ENCODE measurements at places on chromosomes 11 and 22.
A peak's percentile ranks its signal among the peaks of the same experiment; 100 is the strongest.

GRCh38 chr11:107957109-107957588 is 28.9 kb downstream of the RAB39A start:
- no peak for DNase-seq

- peak; percentile 49 for DNase-seq
Observed at GRCh38 chr11:65439331-65440181, 17.0 kb downstream of the NEAT1 start.

- no peak for DNase-seq
Observed at GRCh38 chr11:45527898-45528297, 137.5 kb downstream of the CHST1 start.

GRCh38 chr11:68938816-68939582 is 35.3 kb downstream of the IGHMBP2 start:
- DNase-seq, result no peak

GRCh38 chr11:8241373-8242117 is 22.1 kb downstream of the LMO1 start:
- no peak for DNase-seq

DNA sequence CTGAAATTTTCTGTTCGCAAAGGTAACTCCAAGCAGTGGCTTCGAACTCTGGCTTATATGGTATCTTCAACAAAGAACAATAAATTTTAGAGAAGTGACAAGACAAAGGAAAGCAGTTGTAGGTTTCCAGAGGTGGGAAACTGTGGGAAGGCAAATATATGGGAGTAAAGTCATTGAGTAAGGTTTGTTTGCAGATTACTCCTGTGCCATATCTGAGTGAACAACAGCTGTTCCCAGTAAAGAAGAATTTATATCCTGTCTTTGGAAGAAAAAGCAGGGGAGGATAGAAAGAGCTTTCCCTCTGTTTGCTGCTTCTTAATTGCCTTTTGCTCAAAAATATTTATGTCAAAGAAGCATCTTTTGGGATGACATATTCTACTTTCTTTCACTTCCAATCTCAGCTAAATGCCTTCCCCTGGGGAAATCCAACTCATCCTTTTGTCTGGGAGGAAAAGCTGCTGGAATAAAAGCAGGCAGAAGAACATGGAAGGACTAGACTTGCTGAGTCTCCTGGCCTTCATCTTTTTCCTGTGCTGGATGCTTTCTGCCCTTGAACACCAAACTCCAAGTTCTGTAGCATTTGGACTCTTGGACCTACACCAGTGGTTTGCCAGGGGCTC is 10.4 kb upstream of the RCN1 start:
- DNase-seq, result no peak

DNA sequence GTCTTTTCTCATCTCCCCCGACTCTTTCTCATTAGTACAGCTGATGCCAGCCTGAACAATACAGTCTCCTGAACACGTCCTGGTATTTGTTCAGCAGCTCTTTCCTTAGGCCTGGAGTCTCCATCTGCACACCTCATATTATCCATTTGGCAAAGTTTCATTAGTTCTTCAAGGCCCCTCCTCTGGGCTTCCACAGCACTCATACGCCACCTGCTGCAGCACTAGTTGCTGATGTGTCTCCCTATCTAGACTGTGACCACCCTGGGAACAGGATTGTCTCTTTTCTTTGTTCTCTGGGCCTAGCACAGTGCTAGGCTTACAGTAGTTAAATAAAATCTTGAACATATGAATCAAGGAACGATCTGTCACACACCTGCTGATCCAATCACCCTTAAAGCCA is 17.2 kb downstream of the DCHS1 start:
- no peak for DNase-seq

DNA sequence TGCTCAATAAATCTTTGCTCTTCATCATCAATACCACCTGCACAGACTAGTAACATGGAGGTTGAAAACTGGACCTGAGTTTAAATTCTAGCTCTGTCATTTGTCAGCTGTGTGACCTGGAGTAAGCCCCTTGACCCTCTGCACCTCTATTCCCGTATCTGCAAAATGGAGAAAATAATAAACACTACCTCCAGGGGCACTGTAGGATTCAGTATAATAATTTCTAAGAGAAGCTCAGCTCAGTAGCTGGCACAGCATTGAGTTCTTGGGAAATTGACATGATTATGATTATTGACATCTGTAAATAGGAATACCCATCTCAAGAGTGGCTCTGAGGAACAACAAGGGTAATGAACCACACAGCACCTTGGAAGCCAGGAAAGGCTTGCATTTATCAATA is 78.4 kb downstream of the MN1 start:
- no peak for DNase-seq

- no peak for DNase-seq
Observed at GRCh38 chr11:119844808-119845207, 115.8 kb upstream of the NECTIN1 start.

DNA sequence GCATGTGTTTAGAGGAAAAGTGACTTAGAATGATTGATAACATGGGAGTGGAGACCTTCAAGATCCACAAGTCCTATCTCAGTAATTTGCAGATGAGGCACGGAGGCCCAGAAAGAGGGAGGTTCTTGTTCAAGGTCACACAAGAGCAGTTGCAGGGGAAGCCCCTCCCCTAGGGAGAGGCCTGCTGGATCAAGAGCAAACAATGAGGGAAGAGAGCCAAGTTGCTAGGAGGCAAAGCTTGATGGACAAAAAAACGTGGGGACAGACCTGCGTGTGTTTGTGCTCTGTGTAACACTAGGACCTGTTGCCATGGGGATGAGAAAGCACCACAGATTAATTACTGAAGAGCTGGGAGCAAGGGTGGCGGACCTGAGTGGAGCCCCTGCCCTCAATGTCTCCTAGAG is 6.4 kb upstream of the MFRP start:
- no peak for DNase-seq

DNA sequence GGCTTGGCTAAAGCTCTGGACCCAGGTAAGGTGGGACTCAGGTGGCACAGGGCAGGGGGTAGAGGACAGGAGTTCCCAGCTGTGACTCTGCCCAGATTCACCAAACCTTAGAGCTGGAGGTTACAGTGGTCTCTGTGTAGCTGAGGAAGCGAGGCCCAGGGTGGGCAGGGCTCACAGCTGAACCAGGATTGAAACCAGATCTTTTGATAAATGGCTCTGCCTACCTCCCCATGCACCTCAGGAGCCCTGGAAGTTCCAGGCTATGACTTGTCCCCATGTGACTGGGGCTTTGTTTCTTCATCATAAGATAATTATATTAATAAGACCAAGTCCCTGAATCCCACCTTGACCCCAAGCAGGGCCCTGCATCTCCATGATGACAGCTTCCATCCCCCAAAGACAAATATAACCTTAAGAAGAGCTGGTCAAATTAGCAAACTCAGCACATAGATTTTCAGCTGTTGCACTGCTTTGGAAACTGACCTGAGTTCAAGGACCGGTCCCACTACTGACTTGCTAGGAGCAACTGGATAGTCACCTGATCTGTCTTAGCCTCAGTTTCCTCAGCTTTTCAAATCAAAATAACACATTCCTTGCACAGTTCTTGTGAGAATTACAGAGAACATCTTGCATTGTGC is 21.3 kb upstream of the TSKU start:
- DNase-seq, result no peak

DNA sequence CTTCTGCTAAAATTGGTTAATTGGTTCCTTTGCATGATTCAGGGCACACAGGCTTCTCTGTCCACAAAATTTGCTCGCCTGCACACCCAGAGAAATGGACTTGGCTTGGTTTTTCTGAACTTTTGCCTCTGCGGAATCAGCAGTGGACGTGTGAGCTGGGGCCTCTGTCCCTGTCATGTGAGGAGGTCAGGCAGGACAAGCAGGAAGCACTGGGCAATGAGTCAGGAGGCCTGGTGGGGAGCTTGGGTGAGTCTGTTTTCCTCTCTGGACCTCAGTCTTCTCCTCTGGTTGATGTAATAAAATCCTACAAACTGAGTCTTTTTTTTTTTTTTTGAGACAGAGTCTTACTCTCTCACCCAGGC is 10.4 kb upstream of the CELSR1 start:
- DNase-seq, result no peak

DNA sequence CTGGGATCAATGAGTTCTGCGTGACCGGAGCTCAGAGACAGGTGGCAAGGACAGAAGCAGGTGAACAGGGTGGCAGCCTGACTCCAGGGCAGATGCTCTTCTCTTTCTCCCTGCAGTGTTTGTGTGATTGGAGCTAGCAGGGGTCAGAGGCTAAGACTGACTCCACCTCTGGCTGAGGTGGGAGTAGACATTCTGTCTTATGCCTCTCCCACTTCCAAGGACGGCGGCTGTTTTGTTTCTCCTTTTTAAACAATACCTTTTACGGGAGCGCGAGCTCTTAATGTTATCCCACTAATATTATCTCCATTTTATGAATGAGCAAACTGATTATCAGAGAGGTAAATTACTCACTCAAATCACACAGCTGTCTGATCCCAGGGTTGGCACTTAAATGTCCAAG is 323.7 kb downstream of the MIAT start:
- DNase-seq, result no peak

DNA sequence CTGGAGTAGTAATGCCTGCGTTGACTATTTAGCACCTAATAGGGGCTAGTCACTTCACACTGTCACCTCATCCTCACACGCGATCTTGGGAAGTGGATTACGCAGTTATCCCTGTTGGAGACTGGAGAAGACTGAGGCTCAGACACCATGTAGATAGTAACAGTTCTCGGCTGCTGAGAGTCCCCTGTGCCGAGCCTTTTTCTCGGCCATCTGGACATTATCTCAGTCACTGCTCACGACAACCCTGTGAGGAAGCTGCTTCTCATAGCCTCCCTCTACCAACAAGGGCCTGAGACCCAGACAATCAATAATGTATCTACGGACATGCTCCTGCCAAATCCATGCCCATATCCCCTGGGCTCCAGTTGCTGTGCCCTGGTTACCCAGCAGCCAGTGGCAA is 25.9 kb downstream of the SCUBE1 start:
- DNase-seq, result no peak

GRCh38 chr22:25496396-25497064 is 67.9 kb upstream of the GRK3 start:
- DNase-seq, result no peak

DNA sequence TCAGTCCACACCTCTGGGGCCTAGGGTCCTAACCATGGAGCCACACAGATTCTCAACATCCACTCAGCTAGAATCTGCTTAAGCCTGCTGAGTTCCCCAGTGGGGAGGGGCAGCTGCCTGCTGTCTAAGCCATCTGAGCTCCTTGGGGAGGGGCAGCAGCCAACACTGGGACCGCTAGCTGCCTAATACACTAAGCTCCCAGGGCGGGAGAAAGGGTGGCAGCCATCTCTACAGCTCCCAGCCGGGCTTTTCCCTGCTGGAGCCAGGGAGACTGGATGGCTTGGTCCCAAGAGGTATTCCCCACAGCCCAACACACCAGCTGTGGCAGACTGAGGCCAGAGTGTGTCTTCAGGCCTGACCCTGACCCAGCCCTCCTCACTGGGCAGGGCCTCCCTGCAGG is 217.3 kb upstream of the TMEM45B start:
- no peak for DNase-seq

DNA sequence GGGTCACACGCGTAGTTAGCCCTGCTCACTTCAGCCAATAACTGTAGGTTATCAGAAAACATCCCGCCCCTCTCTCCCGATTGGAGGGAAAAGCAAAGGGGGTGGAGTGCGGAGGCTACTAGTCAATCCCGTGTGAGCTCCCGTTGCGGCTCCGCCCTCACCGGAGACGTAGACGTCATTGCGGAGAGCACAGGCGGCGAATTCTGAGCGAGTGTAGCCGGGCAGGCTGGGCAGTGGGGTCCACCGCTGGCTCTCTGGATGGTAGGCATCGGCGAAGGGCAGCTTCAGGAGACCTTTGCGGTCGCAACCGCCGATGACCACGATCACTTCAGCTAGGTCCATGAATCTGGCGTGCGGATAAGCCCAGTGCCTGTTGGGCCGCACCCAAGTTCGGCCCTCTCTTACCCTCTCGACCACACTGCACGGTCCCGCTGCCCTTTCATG is 4.7 kb downstream of the KLHL35 start:
- peak; percentile 94 for DNase-seq

DNA sequence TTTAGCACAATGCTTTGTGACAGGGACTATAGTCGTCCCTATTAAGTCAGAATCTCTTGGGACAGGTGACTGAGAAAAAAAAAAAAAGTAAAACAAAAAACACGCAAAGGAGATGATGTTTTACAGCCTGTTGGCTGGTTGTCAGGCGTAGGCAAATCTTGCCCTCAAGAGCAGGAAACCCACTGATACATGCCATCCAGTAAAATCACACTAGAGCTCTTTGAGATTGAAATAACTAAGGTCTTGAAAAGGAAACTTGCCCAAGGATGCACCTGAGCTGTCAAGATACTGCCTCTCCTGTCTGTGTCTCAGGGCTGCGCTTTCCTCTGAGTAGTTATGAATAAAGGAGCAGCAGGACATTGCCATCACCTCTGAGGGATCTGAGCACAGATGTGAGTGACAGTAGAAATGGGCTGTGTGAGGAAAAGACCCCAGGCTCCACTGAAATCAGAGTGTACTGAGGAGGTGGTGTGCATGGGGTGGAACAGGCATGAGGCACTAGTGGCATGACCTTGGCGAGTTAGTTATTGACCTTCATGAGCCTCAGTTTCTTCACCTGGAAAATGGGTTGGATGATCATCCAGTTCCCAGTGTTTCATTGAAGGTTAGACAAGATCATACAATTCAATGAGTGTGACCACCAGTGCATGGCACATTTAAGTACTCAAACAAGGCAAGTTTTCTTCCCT is 23.3 kb downstream of the MICAL2 start:
- no peak for DNase-seq
